ENCODE measurements at places on chromosomes 7 and 10. TPM values are rescaled to one million over a fixed set of nuclear protein-coding genes. Genes with fewer than 3 reads are reported as not detected.

DNA sequence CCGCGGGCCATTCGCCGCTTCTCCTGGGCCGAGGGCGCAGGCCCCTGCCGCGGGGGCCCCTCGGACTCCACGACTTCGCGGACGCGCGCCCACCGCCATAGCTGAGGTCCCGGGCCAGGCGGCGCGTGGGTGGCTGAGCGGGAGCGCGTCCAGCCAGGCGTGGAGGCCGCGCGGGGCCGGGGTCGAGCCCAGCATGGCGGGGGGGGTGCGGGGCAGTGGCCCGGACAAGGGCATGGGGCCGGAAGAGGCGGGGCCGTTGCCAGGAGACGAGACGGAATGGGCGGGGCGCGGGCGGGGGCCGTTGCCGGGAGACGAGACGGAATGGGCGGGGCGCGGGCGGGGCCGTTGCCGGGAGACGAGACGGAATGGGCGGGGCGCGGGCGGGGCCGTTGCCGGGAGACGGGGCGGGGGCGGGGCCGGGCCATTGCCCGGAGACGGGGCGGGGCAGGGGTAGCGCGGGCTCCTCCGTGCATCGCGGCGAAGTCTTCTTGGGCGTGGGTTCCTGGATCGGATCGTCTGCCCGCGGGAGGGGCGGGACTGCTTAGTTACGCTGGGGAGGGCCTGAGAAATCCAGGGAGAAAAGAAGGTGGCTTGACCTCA lies 14.8 kb downstream of the ADAM8 start:
- DNase-seq, result peak; percentile 21

DNA sequence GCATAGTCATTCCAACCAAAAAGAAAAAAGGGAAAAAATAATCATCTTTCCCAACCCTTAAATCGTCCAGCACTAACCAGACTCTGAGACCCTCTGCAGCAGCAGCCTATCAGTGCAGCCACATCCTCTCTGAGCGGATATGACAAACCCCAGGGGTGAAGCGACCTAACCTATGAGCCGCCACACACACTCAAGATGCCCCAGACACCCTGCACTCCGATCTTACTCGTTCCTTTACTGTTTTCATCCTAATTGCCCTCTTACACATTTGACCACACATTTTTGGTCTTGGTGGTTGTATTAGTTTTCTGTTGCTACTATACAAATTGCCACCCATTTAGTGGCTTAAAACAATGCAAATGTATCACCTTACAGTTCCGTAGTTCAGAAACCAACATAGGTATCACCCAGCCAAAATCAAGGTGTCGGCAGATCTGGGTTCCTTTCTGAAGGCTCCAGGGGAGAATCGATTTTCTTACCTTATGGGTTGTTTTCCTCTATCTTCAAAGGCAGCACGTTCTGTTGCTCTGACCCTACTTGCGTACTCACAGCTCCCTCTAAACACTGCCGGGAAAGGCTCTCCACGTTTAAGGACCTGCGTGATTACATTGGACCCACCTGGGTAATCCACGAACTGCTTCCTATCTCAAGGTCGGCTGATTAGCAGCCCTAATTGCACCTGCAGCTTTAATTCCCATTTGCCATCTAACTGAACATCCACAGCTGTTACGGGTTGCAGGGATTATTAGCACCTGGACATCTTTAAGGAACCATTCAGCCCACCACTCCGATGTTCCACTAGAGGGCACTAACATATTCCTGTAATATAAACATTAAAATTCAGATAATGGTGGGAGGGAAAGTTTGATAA lies 37.3 kb upstream of the PRSS1 start:
- DNase-seq, result peak; percentile 11

Gene SEMA3A
- 10.2 TPM for total RNA-seq

DNA sequence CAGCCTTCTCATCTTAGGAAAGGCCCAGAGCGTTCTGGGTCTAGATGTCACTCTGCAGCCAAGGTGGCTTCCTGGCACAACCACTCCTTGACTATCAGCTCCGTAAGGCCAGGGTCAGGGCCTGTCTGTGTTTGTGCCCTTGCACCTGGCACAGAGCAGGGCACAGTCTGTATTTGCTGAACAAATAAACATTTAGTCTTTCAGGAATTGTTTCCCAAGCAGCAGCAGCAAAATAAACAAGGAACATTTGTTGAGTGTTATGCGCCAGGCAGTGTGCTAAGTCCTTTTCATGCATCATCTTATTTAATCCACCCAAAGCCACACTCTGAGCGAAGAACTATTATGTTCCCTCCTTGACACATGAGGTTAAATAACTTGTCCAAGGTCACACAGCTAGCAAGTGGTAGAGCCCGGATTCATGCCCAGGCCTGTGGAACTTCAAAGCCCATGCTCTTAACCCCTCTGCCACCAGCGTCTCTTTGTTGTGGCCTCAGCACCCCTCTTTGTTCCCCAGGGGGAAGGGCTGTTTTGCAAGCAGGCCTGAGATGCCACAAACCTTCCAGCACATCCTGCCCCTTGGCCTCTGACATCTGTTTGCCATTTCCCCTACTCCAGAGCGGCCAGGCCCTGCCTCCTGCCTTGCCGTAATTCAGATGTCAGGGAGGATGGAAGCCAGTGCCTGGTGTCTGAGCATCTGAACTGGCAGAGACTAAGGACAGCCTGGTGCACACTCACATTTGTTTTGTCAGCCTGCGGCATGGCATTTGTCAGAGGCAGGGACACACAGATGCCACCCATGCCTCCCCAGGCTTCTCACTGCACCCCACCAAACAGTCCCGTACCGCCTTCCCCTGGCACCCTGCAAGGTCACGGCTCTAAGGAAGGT lies 325.8 kb upstream of the ZMIZ1 start:
- no peak for DNase-seq

DNA sequence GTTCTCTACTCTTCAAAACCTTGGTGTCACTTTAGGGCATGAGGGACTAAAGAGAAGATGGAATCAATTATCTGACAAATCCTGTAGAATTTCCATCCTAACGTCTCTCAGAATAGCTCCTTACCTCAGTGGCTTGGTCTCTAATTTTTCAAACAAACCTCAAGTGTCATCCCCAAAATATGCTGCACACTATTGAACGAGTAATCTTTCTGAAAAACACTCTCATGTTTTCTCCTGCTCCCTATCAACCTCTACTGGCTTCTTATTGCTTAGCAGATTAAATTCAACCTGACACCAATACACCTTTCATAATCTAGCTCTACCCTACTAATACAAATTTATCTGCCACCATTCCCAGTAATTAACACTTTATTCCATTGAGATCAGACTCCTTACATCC lies 8.5 kb downstream of the CNOT4 start:
- DNase-seq, result no peak

- no peak for DNase-seq
These were observed 133.0 kb downstream of the PTPRN2 start for GRCh38 chr7:158454631-158455030.
